Aortic smooth muscle cell (primary cell): ENCODE measurements at places on chromosomes 3 and 15. TPM values are rescaled to one million over a fixed set of nuclear protein-coding genes. Genes with fewer than 3 reads are reported as not detected.

Gene RPL29
- total RNA-seq, result 1,025 and 1,179 TPM in 2 replicates

Gene TMEM212
- not detected in 2 replicates for total RNA-seq

Gene NCK1
- total RNA-seq, result 29.4 and 30.0 TPM in 2 replicates

Gene RASGRP1
- total RNA-seq, result 0.12 TPM in 1 of 2 replicates, not detected in the other

Gene GOLGA6A
- not detected in 2 replicates for total RNA-seq

Gene TM6SF1
- total RNA-seq, result 0.50 and 0.92 TPM in 2 replicates

Gene SLC12A6
- 38.2 and 61.4 TPM in 2 replicates for total RNA-seq

Gene ESYT3
- total RNA-seq, result 0.12 and 0.26 TPM in 2 replicates

Gene PDZRN3
- total RNA-seq, result 53.7 and 59.6 TPM in 2 replicates

Gene GNAT1
- total RNA-seq, result not detected in 2 replicates

Gene SLC9C1
- 0.13 and 0.44 TPM in 2 replicates for total RNA-seq

Gene BUB1B
- 13.2 and 21.9 TPM in 2 replicates for total RNA-seq

Gene CSTA
- 0.66 TPM in 1 of 2 replicates, not detected in the other for total RNA-seq

Gene AP4E1
- 11.3 and 11.4 TPM in 2 replicates for total RNA-seq

Gene QRICH1
- total RNA-seq, result 51.3 and 59.6 TPM in 2 replicates

Gene C3orf49
- total RNA-seq, result not detected in 2 replicates

Gene NANOGP8
- total RNA-seq, result not detected in 2 replicates

Gene RASSF1
- 30.3 and 41.4 TPM in 2 replicates for total RNA-seq
